T follicular helper cell (primary cell): ENCODE measurements at places on chromosomes 2 and 18.

DNA sequence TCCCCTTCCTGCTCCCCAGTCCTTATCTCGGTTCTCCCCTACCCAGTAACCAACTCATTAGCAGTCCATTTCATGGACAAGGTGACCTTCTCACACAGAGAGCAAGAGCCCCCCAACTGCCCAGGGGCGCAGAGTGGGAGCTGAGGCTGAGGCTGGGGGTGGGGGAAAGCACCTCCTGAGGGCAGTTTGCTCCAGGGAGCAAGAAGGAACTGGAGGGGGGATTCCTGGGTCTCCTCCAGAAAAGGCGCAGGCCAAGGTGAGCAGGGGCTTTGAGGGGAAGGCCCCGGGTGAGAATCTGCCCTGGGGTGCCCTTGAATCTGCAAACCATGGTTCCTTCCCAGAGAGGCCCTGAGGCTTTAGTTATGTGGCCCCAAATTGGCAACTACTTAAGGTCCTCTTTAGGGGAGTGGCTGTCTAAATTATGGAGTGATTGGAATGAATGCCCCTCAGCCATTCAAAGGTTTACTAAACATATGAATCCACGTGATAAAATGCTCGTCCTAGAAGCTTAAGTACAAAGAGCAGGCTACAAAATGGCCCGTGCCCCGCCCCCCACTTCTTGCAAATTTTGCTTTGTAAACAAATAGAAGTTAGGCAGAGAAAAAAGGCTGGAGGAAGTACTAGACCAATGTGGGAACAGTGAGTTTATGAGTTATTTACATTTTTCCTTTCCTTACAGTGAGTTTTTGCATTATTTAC is 123.5 kb upstream of the HS6ST1 start:
- no peak for DNase-seq

GRCh38 chr2:169966454-169966853 is 139.2 kb downstream of the UBR3 start:
- no peak for DNase-seq

DNA sequence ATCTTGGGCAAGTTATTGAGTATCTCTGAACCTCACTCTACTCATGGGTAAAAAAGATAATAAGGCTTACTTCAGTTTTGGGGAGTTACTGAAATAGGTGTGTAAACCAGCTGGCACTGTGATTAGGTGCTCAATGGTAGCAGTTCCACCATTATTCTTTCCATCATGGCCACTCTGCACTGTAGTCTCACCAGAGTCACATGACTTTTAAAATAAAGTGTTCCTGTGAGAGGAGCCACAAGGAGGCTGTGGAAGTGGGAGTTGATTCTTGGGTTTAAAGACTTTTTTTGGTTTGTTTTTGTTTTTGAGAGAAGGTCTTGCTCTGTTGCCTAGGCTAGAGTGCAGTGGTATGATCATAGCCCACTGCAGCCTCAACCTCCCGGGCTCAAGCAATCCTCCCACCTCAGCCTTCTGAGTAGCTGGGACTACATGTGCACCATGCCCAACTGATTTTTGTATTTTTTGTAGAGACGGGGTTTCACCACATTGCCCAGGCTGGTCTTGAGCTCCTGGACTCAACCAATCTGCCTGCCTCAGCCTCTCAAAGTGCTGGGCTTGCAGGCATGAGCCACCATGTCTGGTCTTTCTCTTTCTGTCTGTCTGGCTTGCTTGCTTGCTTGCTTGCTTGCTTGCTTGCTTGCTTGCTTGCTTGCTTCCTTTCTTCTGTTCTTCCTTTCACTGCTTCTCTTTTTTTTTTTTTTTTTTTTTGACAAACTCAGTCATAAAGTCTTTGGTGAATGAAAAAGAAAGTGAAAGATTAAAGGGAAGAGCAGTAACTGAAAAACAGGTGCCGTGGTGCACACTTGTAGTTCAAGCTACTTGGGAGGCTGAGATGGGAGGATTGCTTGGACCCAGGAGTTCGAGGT is 21.2 kb upstream of the ACVR1 start:
- DNase-seq: peak; percentile 9

DNA sequence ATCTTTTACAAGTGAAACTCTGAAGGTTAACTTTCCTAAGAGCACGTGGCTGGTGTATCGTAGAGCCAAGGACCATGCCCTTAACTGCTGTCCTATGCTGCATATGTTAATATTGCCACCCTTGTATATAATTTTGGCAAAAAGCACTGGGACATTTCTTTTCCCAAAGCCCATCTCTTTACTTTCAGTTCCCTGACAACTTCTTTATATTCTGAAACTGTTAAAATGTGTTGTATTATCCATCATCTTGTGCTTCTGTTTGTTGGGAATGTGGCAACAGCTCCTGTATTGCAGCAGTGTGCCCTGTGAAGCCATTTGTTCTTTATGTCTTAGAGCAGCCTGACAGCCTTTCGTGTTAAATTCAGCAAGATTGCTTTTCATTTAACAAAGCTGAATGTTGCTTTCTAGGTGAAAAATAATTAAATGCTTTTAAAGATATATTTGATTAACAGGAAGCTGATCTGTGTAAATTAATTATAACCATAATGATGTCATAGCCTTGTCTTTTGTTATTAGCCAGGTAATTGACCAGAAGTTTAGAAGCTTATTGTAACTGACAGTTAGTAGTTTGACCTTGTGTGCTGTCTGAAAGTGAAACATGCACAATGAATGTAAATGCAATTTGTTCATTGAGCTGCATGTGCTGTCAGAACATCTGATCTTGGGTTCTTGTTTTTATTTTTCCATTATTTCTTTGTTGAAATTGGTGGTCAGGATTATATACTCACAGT is 9.7 kb downstream of the RHBDD1 start:
- DNase-seq: no peak
